ENCODE measurements at places on chromosomes 16 and 17.

DNA sequence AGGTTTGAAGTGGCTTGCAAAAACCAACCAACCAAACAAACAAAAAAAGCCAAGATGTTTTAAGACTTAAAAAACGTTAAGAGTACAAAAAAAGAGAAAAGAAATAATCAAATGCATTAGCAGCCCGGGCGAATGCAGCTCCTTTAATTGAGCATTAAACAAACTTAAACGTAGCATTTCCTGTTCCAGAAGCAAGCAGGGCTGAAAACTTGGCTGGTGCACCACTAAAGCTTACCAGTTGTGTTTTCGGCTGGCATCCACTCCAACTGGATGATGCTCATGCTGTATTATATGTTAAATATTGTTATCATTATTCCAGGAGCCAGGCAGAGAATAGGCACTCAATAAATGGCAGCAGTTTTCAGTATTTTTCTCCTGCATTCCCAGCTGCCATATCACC lies 45.1 kb downstream of the IRX6 start:
- no peak for DNase-seq

DNA sequence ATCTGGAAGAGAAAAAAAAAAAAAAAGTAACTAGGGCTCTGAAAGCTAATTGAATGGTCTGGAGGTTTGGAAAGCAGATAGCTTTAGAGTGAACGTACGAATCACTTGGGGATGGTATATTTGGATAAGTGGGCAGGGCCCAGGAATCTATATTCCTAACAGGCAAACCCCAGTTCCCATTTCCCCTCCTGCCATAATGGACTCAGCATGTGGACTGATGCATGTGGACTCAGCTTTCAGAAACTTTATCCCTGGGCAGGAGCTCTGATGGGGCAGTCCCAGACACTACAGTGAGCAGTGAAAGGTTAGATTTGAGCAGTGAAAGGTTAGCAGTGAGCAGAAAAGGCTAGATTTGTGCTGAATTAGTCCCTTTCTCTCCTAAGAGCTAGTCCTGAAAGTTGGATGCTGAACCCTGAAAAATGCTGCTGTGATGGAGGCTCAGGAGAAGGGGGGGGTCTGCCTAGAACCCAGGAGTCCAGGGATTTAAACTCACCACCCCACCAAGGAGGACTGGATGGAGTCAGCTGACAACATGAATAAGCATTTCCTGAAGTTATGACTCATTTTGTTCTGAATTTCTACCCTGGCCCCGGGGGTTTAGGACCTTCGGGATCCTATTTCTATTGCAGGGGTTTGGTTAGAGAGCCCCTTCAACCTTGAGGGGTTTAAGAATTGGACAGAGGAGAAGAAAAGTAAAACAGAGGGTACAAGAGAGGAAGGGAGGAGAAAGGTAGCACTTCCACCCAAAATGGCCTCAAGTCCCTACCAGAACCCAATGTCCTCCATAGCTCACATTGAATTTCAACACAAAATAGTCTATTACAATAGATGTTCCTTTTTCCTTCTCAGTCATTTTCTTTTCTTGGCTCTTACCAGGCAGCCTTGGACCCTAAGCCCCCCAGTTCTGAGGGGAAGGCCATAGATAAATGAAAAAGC lies 10.3 kb upstream of the FZD2 start:
- no peak for DNase-seq

DNA sequence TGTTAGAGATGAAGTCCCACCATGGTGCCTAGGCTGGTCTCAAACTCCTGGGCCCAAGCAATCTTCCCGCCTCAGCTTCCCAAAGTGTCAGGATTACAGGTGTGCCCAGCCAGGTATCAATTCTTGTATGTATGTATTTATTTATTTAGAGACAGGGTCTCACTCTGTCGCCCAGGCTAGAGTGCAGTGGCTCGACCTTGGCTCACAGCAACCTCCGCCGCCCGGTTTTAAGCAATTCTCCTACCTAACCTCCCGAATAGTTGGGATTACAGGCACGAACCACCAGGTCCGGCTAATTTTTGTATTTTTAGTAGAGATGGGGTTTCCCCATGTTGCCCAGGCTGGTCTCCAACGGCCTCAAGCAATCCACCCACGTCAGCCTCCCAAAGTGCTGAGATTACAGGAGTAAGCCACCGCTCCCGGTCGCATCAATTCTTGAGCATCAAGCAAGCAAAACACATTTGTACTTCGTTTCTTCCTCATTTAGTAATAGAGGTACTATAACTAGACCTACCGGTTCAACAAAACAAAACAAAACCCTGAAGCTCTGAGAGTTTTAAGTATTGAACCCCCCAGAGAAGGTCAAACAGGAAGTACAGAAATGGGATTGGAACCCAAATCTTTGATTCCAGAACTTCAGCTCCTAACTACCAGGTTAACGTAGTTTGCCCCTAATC lies 1.0 kb upstream of the ZNF500 start:
- no peak for DNase-seq

GRCh38 chr17:4340914-4341615 lies 25.4 kb downstream of the UBE2G1 start:
- no peak for DNase-seq

DNA sequence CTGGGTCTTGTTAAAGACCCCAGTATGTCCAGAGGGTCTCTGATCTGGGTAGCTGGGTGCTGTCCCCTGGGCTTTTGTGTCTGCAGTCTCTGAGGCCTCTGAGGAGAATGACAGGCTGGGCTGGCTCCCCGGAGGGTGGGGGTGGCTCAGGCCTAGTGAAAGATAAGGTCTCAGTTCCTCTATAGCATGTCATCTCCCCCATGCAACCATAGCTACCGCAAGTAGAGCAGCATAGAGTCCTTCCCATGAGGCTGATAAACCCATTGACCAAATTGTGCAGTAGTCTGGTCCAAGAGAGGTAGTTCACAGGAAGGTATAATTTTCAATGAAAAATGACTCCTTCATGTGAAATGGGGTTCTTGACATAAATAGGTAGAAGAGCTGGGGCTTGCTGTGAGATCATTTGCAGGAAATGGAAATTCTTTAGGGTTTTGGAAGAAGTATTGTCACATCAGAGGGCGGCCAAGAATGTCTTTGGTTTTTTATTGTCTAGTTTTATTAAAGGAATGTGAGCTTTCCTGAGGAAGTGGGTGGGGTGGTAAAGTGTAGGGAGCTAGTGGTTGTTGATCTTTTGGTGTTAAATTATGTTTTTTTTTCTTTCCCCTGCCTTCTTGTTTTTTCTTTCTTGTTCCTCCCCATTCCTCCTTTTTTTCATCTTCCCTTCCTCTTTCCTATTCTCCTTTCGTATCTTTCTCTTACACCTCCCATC lies 21.0 kb downstream of the SLC7A6OS start:
- no peak for DNase-seq

DNA sequence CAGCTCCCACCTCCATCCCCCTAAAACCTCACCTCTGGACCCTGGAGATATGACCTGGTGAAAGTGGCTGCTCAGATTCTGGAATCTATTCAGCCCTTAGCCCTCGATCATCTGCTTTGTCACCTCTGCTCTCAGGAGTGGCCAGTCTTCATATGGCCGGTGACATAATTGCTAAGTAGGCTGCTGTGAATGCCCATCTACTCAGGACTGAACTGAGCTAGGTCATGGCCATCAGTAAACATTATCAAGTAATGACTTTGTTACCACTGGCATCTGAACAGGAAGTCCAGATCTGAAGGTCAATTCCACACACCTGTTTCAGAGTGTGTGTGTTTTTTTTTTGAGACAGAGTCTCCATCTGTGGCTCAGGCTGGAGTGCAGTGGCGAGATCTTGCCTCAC lies 78.6 kb downstream of the CDK5R1 start:
- DNase-seq: no peak

GRCh38 chr16:31073142-31073969 lies 684 bp downstream of the ZNF668 start:
- DNase-seq: no peak

DNA sequence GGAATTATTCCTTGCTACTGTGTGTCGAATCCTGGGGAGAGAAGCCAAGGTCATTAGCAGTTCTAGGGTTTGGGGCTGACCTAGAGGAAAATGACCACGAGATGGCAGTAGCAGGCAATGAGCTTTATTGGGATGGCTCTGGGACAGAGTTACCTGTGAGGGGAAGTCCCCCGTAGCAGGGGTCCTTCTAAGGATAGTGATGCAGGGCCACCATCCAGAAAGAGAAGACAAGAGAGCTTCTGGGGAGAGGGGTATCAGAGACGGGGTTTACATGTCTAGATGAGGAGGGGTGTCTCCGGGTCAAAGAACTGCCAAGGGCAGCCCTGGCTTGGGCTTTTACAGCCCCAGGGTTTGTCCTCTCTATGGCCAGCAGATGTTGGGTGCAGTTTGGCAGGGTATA lies 6.4 kb upstream of the GGT6 start:
- no peak for DNase-seq

GRCh38 chr16:795580-796229 lies 4.8 kb downstream of the GNG13 start:
- DNase-seq: no peak

- no peak for DNase-seq
Measured at GRCh38 chr17:19341641-19342610, 20.6 kb downstream of the B9D1 start.

DNA sequence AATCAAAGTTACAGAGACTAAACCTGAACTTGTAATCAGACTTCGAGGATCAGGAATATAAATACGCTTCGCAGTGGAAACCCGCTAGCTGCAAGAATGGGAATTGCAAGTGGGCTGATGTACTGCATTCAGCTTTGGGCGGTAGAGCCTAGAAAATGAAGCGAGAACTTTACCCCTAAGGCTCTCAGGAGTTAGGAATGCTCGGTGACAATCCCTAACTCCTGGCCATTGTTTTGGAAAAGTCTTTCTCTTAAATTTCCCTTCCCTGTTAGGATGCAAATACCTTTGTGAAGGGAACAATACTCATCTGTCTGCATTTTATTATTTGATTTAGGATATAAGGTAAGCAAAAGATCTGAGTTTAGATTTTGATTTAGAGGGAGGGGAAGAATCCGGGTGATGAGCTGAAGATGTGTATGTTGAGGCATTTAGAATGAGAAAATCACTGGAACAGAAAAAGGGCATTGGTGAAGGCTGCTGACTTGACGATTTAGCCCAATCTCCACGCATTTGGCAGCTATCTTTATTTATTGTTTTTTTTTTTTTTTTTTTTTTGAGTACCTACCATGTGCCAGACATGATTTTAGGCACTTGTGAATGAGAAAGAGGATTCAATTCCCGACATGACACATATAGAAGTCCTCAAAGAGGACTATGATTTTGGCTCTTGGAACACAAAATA lies 2.2 kb upstream of the TOX3 start:
- no peak for DNase-seq

- no peak for DNase-seq
Measured at GRCh38 chr17:3316836-3317235, 18.7 kb upstream of the OR3A1 start.

DNA sequence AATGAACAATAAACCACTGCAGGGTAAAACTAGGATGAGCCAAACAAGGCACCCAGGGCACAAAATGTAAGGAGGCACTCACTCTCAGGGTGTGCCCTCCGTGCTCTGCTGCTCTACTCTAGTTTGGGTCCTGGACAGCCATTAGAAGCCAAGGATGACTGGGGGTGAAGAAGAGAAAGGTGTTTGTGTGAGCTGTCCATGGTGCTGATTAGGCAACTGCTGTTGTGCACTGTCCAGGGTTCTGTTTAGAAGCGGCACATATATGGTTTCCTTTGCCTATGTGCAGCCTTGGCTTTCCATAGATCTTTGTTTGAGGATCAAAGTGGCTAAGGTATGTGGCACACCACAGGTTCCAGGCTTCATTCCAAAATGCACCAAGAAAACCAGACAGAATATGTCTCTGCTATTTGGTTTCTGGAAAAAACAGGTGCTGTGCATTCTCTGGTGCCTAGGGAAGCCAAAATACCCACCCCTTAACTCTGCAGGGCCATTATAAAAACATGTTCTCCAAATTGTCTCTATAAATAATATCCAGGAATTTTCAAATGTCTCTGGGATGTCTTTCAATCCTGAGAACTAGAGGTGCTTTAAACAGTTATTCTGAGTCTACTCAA lies 123.5 kb downstream of the CBLN1 start:
- no peak for DNase-seq

- no peak for DNase-seq
Measured at GRCh38 chr16:5951486-5951885, 853.9 kb upstream of the EEF2KMT start.

DNA sequence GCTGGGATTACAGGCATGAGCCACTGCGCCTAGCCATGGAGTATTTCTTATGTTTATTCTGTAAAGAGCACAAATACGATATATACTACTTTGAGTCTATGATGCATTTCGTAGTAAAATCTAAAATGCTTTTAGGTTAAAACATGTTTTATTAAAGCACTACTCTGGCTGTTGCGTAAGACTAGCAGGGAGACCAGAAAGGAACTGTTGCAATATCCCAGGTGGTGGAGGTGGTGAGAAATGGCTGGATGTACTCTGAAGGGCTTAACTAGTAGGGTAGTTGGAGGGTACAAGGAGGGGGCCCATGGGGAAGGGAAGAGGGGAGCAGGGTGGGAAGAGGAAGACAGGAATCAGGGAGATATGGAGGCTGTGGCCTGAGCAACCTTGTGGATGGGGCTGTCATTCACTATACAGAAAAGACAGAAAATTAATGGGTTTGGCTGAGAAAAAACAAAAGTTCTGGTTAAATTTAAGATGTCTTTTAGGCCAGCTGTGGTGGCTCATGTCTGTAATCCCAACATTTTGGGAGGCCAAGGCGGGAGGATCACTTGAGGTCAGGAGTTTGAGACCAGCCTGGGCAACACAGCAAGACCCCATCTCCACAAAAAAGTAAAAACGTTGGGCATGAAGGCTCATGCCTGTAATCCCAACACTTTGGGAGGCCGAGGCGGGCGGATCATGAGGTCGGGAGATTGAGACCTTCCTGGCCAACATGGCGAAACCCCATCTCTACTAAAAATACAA lies 35.8 kb downstream of the ST3GAL2 start:
- DNase-seq: no peak

DNA sequence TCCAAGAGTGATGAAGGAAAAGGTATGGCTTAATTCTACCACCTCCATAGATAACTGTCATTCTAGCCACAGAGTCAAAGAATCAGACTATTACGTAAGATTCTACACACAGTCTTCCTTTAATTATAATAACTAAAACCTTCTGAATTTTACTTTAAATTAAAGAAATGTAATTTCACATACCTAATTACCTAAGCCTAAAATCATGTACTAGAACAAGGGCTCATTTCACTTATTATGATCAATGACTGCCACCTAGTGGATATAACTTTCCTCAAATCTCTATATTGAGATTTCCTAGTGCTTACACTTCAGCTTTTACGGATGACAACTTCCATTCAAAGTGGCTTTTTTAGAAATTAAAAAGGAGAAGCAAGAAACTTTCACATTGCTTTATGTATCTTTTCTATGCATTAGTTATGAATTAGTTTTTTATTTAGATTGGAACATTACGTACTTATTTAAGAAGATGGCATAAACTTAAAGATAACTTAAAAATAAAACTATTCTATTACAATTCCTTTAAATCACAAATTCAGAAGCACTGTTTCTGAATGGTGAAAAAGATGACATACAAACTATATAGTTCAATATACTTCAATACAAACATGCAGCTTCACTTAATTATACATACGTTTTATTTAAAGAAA lies 18.2 kb upstream of the ABCA10 start:
- DNase-seq: no peak
